ENCODE measurements at places on chromosomes 3 and 15.

DNA sequence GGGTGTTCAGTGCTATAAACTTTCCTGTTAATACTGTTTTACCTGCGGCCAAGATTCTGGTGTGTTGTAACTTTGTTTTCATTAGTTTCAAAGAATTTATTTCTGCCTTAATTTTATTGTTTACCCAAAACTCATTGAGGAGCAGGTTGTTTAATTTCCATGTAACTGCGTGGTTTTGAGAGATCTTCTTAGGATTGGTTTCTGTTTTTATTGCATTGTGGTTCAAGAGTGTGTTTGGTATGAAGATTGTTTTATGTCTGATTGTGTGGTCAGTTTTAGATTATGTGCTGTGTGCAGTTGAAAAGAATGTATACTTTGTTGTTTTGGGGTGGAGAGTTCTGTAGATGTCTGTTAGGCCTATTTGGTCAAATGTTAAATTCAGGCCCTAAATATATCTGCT, 133.5 kb upstream of the GALNT15 start:
- no peak for DNase-seq

DNA sequence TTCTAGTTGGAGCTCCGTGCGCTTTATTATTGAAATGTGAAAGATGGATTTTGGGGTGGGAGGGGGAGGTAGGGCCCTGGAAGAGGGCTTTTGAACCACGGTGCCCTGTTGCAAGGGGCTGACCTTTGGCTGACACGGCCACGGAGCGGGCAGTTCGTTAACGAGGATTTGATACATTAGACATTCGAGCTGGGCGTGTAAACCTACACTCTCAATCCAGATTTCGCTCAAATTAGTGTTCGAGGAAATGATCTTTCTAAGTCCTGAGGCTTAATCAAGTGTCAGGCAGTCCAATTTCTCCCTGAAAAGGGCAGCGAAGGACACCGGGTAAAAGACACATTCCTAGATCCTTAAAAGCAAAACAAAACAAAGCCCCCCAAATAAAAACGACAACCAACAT, 13.0 kb downstream of the ZIC1 start:
- no peak for DNase-seq

GRCh38 chr15:51726302-51727073, 11.0 kb downstream of the LYSMD2 start:
- DNase-seq, result peak; percentile 20

- no peak for DNase-seq
These were observed 69.1 kb downstream of the SSUH2 start for GRCh38 chr3:8575364-8576104.

DNA sequence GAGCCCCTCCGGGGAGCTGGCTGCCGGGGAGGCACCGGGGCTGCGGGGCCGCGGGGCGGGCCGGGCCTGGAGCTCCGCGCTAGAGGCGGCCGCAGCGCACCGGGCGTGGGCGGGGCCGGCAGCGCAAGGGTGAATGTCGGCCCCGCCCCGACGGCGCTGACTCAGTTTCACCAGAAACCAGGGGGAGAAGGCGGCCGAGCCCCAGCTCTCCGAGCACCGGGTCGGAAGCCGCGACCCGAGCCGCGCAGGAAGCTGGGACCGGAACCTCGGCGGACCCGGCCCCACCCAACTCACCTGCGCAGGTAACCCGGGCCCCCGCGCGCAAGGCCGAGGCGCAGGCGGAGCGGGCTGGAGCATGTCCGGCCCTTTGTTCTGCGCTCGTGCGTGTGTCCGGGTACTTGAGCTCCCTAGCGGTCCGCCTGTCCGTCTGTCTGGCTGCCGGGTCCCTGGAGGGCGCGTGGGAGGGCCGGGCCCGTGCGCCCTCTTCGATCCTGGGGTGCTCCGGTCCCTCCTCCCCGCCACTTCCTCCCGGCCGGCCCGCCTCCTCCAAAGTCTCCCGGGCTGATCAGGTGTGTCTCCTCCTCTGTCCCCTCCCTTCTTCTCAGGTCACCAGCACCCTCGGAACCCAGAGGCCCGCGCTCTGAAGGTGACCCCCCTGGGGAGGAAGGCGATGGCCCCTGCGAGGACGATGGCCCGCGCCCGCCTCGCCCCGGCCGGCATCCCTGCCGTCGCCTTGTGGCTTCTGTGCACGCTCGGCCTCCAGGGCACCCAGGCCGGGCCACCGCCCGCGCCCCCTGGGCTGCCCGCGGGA, at the start of gene SPINT1:
TSS of gene SPINT1 (plus strand) at position 164 of the 811 bp plus-strand sequence. CDS start at position 671, 507 bp downstream.
- peak; percentile 25 for DNase-seq

DNA sequence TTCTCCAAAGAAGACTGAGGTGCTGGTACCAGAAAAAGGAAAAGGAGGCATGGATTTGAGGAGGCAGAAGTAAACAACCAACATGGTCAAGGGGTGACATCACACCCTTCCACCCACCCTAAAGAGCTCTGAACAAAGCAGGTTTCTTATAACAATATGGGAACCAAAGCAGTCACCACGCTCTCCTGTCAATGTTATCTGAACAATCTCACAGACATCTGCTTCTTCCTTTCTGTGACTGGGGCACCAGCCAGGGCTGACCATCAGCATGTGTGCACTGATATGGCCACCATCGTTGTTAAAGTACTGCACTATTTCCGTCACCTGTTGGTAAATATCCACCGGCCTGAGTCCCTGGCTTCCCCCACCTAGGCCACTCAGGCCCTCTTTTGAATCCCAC, 252.9 kb downstream of the SHQ1 start:
- DNase-seq, result no peak

- DNase-seq, result no peak
These were observed 7.6 kb upstream of the FOXB1 start for GRCh38 chr15:59996298-59997041.

DNA sequence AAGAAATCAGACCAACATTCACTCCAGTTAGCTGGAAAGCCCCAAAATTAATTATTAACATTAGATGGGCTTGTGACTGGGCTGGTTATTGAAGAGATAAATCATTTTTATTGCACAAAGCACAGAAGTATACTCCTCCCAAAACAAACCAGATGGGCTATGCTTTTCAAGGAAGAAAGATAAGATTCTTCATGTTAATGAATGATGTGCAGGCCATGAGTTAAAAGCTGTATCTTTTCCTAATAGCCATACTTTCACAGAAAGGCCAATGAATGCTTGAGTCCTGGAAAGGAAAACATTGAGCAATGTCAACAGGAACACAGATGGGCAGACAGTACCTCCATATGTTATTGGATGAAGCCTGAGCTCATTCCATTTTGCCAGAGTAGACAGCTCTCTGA, 55.4 kb downstream of the OCA2 start:
- no peak for DNase-seq

GRCh38 chr3:124731760-124732159, 1.5 kb downstream of the UMPS start:
- DNase-seq, result no peak

- DNase-seq, result no peak
These were observed 22.7 kb upstream of the IREB2 start for GRCh38 chr15:78415284-78415683.

DNA sequence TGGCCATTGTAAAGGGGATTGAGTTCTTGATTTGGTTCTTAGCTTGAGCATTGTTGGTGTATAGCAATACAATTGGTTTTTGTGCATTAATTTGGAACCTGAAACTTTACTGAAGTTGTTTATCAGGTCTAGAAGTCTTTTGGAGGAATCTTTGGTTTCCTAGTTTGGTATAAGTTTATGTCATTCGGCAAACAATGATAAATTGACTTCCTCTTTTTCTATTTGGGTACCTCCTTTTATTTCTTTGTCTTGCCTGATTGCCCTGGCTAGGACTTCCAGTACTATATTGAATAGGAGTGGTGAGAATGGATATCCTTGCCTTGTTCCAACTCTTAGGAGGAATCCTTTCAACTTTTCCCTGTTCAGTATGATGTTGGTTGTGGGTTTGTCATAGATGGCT, 32.1 kb downstream of the SPESP1 start:
- no peak for DNase-seq

DNA sequence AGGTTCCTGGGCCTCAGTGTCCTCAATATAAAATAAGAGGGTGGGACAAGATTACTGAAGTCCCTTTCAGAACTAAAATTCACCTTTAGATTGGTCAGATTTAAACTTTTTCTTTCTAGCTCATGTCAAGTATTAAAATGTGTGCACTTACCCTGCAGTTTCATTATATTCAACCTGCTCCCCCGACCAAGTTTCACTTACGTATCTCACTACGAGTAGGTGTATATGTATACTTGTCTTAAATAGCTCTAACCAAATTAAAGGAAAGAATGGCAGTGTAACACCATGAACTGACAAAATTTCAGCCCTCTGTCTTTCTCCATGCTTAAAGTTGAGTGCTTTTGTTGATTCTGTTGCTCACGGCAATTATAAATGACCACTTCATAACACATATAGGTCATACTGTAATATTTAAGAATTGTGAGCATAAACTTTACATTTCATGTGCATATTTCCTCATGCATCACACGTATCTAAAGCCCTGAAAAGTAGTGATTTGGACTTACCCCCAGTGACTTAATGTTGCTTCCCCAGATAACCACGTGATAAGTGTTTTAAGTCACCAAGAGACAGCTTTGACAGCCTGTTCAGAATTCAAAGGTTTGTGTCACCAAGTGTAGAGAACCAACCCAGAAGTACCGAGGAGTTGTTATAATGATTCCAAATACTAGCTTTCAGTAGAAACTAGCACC, 70.0 kb downstream of the PGPEP1L start:
- no peak for DNase-seq

DNA sequence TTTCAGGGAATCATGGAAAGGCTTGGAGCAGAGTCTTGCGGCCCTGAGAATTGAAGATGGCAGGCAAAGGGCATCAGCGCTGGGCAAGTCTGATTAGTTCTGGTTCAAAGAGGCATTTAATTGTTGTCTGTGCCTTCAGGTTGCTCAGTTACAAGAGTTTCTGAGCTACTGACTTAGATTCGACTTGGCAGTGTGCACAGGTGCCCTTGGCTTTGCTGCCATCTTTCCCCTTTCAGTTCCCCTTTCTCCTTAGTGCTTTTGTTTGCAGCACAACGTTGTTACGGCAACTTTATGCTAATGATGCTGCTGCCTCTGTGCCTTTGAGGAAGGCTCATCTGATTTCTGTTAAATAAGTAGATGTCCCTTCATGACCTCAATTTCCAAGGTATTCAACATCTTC, 12.5 kb downstream of the P2RY14 start:
- DNase-seq, result no peak

GRCh38 chr15:55676507-55676906, 66.4 kb downstream of the PRTG start:
- no peak for DNase-seq

GRCh38 chr3:132083583-132084279, 48.9 kb upstream of the CPNE4 start:
- no peak for DNase-seq

GRCh38 chr15:44584162-44584749, 47.3 kb downstream of the EIF3J start:
- peak; percentile 58 for DNase-seq

DNA sequence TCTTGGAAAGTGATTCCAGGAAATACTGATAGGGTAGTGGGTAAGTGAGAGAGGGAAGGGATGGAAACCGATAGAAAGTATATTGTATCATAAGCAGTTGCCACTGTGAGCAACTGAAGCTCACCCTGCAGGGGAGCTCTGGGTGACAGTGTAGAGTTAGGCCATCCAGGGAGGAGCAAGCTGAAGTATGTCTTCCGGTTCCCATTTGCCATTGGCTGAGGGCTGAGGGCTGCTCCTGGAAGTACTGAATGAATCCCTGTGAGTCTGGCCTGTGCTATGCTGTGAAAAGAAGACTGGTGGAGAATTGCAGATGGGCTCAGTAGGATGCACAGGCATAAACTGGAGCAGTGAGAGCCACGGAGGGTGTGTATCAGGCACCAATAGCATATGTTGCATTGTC, 348.3 kb downstream of the MFSD1 start:
- DNase-seq, result no peak

DNA sequence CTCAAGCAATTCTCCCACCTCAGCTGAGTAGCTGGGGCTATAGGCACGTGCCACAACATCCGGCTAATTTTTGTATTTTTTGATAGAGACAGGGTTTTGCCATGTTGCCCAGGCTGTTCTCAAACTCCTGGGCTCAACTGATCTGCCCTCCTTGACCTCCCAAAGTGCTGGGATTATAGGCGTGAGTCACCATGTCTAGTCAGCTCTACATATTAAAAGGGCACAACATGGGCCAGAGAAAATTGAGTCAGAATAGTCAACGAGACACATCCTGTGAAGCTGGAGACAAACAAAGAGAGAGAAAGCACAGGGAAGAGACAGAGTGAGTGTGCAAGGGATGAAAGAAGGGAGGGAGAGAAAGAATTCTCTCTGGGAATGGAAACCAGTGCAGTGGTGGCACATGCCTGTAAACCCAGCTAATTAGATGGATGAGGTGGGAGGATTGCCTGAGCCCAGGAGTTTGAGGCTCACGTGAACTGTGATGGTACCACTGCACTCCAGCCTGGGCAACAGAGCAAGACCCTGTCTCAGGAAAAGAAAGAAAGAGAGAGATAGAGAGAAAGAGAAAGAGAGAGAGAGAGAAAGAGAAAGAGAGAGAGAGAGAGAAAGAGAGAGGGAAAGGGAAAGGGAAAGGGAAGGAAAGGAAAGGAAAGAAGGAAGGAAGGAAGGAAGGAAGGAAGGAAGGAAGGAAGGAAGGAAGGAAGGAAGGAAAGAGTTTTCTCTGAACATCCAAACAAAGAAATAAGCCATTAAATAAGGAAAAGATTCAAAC, 107.2 kb upstream of the SLC25A36 start:
- DNase-seq, result no peak

DNA sequence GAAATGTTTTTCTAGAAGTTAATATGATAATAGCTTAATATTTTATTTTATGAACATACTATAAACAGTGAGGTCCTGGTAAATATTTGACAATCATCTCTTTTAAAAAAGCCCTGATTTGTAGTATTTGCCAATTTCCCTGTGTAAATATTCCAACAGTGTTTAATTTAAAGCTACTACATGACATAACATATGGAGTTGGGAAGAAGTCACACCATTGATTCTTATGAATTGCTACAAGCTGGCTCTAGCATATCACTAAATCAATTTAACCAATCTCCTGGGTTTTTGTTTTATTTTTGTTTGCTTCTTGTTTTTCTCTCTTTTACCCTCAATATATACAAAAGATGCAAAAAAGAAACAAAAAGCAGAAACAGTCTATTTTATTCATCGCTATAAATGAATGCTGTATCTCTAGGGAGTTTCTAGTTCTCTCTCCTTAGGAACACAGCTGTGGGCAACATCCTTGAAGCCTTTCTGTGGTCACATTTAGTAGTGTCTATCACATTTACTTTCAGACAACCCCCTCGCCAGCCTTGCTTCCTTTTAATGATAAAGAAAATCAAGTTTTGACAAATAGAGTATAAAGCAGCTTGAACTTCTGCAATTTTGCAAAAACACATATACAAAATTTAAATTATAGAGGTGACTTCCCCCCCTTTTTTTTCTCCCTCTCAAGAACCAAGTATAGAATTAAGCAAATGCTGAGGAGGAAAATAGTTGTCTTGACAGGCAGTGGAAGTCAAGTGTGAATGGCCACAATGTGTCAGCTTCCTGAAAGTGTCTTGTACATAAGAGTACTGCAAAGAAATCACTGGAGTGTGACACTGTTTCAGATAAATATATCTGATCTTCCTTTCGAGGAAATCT, 21.4 kb downstream of the CCR1 start:
- DNase-seq, result no peak

- no peak for DNase-seq
These were observed 44.2 kb upstream of the C2CD4B start for GRCh38 chr15:62209322-62209721.

- DNase-seq, result no peak
These were observed 55.0 kb downstream of the CLASP2 start for GRCh38 chr3:33663042-33663441.
